Right cardiac atrium (tissue), 5 donors: ENCODE measurements at places on chromosomes 12 and 14. TPM values are rescaled to one million over a fixed set of nuclear protein-coding genes. Genes with fewer than 3 reads are reported as not detected.
A peak's percentile ranks its signal among the peaks of the same experiment; 100 is the strongest.

GRCh38 chr12:31106101-31106803, 32.6 kb downstream of the DDX11 start:
- DNase-seq: no peak

DNA sequence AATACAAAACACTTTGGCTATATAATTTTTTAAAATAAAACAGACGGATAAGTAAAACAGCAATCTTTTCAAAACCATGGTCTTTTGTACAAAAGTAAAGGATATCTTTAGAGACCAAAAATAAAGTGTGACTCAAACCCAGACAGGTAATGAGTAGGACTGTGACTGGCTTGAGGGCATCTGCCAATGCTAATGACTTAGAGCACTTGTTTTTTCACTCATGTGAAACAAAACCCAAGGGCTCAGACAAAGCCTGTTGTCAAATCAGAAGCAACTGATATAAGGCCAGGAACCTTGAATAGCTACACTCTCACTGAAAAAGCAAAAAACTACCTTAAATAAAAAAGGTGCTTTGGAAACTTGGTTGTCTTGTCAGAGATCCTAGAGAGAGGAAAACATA, 357.4 kb downstream of the TMEM117 start:
- no peak for DNase-seq

NTN4 gene
- total RNA-seq: 85.6 TPM

C12orf75 gene
- total RNA-seq: 1.5 TPM

DNA sequence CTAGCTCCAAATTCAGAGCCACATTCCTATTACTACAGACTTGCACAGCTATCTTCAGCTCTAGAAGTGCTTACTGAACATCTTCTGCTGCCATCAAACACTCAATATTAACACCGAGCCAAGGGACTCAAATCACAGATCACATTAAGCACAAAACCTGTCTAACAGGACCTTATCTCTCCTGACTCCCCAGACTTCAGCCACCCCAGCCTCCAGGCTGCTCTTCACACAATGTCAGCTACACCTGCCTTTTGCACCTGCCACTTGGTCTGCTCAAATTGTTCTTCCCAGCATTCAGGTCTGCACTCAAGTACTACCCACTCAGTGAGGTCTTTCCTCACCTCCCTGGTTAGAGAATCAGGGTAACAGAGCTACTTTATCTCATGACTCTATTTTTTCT, 57.1 kb downstream of the GALC start:
- DNase-seq: no peak

DNA sequence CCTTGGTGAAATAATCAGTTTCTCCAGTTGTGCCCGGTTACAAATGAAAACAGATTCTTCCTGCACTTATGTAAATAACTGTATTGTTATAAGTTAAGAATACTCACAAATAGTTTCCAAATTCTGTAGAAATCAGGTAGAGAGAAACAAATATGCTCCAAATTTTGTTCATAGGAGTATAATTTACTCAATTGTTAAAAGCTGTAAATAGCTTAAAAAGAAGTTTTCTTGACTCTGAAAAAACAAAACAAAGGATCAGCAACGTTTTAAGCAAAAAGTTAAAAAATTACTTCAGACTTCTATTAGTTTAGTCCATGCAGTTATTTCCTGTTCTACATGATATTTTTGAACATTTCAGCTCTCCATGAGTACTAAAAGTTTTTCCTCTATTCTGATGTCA, 30.0 kb upstream of the SLC38A4 start:
- no peak for DNase-seq

C12orf76 gene
- 6.6 TPM for total RNA-seq

DNA sequence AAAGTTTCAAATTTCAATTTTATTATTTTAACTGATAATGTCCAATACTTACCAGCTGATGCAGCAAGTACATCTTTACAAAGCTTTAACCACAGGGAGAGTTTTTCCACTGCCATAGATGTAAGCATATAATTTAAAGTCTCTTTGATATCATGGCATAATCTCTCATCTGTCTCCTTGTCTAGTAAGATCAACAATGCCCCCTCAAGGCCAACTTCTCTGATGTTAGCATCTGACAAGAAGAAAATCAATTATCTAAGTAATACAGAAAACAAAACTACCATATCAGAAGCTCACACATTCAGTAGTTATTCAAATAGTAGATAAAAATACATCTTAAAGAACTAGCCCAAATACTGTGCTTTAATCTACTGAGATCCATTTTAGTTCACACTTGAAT, 94.2 kb downstream of the HEATR5A start:
- DNase-seq: no peak

DNA sequence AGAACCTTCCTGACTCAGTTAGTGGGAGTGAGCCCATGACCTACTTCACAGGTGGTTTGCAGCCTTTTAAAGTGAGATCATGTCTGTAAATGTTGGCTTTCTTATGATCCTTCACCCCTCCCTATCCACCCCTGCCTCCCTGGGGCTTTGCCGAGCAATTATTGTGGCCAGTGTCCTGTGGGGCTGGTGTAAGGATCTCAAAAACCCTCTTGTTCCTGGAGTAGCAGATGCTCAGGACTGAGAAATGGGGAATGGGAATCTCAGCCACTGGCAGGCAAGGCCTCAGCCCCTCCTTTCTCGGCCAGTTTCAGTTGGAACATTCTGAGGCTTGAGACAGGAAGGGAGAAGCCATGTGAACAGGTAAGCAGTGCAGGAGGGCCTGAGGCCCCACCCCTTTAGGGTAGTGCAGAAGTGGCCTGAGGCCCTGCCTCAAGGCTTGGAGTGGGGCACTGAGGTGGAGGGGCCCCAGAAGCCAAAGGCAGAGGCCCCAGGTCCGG, 53.8 kb downstream of the PLEKHG3 start:
- DNase-seq: peak; percentile 59
